ENCODE measurements at places on chromosomes 2 and 18. TPM values are rescaled to one million over a fixed set of nuclear protein-coding genes. Genes with fewer than 3 reads are reported as not detected.

Gene NT5C1B
- 59.4 TPM for total RNA-seq

Gene GATA6
- total RNA-seq: 54.6 TPM

Gene SCTR
- total RNA-seq: 2.0 TPM

DNA sequence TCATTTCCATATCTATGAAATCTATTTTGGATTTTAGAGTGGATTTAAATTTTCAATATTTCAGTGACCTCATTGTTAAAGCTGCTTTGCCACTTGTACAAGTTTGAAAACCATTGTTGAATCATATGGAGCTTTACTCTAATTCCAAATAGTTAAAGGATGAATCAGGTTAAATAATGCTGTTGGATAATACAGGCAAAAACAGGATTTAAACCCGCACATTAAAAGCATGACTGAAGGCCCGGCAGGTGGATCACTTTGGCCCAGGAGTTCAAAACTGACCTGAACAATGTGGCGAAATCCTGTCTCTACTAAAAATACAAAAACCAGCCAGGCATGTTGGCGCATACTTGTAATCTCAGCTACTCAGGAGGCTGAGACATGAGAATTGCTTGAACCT is 68.3 kb downstream of the RIF1 start:
- H3K4me3 ChIP-seq: no peak overlapping the region
- no peak overlapping the region for H3K27ac ChIP-seq
- H3K4me1 ChIP-seq: no peaks in the 10 kb centered on the region
- no peak for DNase-seq

DNA sequence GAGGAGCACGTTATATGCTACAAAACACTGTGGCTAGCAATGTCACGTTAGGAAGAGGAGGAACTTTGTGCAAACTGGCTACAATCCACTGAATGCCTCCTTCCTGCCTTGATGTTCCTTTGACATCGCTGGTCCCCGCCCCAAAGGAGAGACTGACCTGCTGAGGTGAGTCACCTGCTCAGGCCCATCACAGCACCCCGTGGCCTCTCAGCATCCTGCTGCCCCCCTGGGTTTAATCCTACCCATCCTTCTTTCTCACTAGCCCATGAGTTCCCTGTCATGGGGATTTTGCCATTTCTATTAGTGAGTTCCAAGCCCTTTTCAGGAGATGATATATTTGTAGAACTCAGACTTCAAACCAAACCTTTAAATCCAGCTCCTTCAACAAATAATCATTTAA is 16.2 kb downstream of the DLGAP1 start:
- no peaks in the 10 kb centered on the region for H3K36me3 ChIP-seq
- no peak for DNase-seq
- no peaks in the 10 kb centered on the region for H3K27me3 ChIP-seq
- no peak overlapping the region for H3K4me3 ChIP-seq
- H3K4me1 ChIP-seq: peaks cover 4% of the 10 kb centered on the region

DNA sequence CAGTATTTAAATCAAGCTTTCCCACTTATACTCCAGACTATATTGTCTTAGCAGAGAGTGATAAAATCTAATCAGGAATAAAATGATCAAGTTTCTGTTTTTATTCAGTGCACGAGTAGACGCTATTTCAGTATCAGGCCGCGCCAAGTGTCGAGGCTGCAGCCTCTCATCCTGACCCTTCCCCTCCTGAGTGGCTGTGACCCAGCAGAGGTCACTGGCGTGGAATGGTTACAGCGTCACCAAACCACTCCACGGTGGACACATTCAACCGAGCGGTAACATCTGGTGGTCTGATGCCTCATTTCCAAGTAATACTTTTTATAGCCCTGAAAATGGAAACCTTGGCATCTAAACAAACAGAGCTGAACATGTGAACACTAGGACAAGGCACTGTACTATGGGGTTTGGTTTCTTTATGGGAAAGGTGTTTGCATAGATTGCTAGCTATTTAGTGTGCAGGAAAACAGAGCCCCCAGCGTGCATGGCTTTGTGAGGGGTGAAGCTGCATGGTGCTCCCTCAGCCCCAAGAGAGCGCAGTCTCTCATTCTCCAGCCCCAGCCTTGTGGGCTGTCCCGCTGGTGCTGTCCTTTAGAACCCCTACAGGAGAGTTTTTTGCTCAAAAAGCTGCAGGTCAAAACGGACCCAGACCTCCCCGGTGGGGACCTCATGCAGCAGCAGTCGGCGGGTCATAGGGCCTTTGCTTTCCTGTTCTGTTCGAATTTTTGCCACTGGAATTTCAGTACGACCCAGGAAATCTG is 28.4 kb downstream of the FAM228A start:
- H3K27me3 ChIP-seq: no peaks in the 10 kb centered on the region
- no peak for DNase-seq
- H3K36me3 ChIP-seq: no peaks in the 10 kb centered on the region

DNA sequence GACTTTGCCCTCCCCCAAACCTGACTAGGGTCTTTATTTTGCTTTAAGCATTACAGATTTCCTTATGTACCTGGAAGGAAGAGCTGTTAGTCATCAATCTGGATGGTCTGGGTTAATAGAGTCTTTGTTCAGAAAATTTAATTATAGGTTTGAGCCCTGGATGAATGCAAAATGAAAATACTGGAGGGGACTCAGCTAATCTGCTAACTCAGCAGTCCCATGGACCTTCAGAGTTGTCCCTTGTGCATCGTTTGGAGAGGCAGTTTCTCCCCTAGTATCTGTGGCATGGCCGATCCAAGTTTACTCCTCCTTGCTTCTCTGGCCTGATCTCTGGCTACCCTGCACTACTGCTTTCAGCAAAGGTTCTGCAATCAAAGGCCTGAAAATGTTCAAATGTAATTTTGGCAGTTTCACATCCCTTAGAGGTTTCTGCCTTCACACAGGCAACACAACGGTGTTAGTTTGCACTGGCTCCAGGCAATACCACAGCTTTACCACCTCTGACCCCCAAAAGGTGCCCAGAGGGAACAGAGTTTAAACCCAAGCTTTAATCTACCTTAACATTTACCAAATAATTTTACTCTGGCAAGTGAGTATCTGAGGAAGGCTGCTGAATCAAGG is 134.3 kb downstream of the THADA start:
- H3K36me3 ChIP-seq: no peaks in the 10 kb centered on the region
- no peak overlapping the region for H3K27ac ChIP-seq
- H3K4me1 ChIP-seq: peaks cover 26% of the 10 kb centered on the region
- no peaks in the 10 kb centered on the region for H3K27me3 ChIP-seq

DNA sequence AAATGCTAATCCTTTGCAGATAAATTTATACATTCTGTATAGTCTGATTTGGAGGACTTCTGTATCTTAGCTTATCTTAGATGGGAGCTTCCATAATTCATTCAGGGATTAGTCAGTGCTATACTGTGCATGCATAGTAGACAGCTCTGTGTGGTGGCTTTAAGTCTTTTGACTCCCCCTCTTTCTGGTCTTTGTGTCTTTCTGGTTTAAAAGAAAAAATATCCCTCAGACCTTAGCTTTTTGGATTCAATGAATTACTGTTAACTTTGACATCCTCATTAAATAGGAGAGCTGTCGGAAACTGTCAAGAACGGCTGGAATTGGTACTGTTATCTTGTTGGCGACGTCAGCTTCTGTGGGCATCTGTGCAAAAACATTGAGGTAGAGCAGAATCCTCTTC is 130.4 kb downstream of the SPTBN1 start:
- H3K4me1 ChIP-seq: peaks cover 11% of the 10 kb centered on the region
- H3K4me3 ChIP-seq: no peak overlapping the region
- H3K27me3 ChIP-seq: no peaks in the 10 kb centered on the region
- DNase-seq: no peak
- H3K27ac ChIP-seq: no peak overlapping the region
- no peaks in the 10 kb centered on the region for H3K36me3 ChIP-seq
